ENCODE measurements at places on chromosomes 1 and 21.

DNA sequence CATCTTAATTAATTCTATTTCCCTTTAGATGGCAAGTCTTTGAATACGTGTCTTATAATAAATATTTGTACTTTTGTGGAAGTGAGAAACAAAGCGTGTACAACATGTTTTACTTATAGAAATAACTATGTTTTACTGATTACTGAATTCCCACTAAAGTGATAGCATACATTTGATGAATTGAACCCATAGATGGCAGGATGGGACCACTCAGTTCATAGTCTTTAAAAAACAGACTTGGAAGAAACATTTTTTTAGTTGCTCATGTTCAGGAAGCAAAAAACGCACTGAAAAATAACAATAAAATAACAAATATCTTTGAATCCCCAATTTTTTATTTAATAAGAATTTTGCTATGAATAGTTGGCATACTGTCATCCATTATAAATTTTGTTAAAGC, 507.1 kb upstream of the ZRANB2 start:
- DNase-seq: no peak

- no peak for DNase-seq
Observed at GRCh38 chr1:21749109-21749508, 33.8 kb downstream of the USP48 start.

- DNase-seq: no peak
Observed at GRCh38 chr1:70438529-70438928, 27.5 kb downstream of the CTH start.

DNA sequence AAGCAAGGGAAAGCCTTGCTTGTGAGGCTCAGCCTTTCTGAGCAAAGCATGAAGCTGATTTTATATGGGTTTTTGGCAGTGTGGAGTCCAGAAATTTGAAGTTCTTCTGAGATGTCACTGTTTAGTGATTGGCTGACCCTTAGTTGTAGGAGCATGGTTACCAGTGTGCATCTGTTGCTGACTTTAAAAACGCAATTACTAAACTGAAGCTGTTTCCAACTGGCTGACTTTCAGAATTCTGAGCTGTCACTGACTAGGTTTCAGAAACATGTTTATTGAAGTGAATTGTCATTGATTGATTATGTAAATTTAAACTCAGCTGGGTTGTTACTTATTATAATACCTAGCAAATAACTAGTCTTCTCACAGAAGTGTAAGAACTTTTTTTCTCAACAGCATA, 89.4 kb downstream of the PDE4B start:
- DNase-seq: no peak

DNA sequence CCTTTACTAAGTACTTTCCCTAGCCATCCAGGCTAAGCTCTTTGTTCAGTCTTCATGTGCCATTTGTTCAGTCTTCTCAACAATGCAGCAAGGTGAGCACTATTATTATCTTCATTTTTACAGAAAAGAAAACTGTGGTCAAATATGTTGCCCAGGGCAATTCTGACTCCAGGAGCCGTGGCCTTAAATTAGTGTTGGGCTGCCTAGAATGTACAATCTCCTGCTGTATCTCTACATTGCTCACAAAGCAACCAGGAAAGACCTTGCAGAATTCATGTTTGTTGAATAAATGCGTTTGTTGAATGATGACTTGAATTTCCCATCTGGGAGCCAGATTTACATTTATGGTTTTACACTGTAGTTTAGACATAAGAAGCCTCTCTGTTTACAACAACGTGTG, 14.2 kb downstream of the CD101 start:
- DNase-seq: no peak

GRCh38 chr1:180670681-180671080, 38.9 kb downstream of the XPR1 start:
- DNase-seq: no peak

DNA sequence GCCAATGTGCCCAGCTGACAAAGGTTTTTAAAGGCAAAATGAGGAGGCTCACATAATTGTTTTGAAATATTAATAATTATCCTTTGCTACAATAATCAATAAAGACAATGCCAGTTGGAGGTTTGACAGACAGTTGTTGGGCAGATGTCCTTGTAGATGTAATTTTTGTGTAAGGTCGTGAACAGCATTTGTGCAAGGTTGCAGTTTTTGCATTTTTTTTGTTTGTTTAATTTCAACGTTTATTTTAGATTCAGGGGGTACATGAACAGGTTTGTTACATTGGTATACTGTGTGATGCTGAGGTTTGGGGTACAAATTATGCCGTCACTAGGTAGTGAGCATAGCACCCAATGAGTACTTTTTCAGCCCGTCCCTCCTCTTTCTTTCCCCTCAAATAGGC, 9.3 kb downstream of the MPZ start:
- no peak for DNase-seq

DNA sequence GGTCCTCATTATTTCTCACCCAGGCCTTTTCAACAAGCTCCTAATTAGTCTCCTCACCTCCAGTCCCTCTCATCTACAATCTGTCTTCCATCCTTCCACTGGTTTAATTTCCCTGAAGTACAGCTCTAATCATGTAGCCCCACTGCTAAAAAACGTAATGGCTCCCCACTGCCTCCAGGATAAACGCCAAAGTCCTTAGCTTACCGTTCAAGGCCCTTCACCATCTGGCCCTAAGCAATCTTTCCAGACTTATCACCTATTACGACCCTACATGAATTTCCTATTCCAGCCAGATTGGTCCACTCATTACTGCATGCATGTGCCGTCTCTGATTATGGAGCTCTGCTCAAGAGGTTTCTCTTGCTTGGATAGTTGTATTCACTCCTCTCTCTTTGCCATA, 83.1 kb upstream of the DAB1 start:
- DNase-seq: no peak

DNA sequence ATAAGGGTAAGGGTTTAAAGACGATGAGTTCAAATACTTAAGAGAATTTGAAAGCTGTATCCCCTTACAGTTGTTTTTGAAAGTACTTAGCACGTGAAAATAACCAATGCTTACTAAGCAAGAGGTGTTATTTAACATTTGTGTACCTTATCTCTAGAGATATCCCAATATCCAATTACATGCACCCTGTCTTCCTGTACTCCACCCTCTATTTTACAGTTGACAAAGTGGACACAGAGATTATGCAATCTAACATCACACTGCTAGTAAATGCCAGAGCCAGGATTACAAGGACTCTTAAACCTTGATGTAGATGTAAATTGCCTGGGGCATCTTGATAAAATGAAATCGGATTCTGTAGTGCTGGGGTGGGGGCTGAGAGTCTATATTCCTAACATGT, 72.0 kb downstream of the GDAP2 start:
- DNase-seq: no peak

DNA sequence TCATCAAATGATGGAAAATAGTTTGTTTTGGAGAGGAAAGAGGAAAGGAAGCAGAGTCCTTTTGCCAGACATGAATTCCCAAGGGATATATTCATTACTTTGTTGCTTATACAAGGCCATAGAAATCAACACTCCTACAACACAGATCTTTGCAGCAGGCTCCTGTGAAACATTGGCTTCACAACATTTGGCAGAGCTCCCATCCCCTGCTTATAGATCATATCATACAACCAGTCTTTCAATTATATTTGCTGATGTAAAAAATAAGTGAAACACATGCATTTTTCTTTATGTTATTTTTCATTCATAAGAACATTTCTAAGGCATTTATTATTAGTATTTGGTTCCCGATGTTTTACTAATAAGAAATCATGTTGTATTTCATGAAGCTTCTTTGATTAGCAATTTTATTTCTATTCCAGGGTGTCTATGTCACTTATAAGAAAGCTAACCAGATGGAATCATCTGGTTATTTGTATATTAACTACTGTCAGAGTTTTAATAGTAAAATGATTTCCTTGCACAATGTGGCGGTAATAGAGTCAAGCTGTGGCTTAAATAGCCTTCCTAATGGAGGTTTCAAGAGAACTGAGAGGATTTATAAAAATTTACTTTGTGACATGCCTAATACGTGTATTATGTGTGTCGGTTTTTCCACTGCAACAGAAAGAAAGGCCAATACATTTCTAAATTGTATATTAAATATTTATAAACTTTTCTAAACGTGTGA, 470.3 kb upstream of the NCAM2 start:
- DNase-seq: no peak

Measured in stimulated activated CD4-positive, alpha-beta T cell treated with anti-CD3 and anti-CD28 coated beads, Interleukin-12 subunit alpha, Interleukin-12 subunit beta, amount 100 ng/mL, for 48 hours (primary cell).